Brain microvascular endothelial cell (primary cell): ENCODE measurements at places on chromosomes 2 and 18.

DNA sequence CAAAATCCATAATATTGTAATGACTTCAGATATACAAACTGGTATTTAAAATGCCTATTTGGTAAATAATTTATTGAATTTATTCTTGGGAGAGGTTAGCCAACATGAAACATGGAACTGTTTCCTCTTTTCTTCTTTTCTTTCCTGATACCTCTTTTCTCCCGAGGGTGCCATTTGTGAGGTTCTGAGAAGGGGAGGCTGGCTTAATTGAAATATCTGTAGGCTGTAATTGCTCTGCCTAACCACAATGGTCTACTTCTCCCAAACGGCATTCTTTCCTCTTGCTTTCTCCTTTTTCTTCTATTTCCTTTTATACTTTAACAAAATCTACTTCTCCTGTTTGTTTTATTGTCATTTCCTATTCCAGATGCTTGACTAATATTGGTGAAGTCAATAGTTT lies 114.9 kb downstream of the TCF4 start:
- no peak for DNase-seq

DNA sequence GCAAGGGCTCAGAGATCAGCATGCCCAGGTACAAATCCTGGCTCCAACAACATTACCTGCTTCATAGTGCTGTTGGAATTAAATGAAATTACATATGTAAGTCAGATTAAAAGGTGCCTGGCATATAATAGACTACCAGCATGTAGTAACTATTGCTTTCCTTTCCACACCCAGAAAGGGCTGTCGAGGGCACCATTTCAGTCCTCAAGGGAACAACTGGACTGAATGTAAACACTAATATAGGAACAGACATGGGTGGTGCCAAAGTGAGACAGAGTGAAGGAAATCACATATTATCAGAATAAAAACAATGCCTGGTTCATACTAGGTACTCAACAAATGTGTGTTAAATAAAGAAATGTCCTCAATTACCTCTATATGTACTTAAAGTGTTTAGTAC lies 43.3 kb downstream of the FAP start:
- DNase-seq: no peak

GRCh38 chr2:24360050-24360962 lies at the start of gene ITSN2:
Gene ITSN2 (minus strand): TSS chr2:24360536. CDS start chr2:24328082, 32,454 bp downstream.
- DNase-seq: peak; percentile 22

GRCh38 chr2:70943205-70943871 lies 7.6 kb downstream of the ATP6V1B1 start:
- DNase-seq: no peak

DNA sequence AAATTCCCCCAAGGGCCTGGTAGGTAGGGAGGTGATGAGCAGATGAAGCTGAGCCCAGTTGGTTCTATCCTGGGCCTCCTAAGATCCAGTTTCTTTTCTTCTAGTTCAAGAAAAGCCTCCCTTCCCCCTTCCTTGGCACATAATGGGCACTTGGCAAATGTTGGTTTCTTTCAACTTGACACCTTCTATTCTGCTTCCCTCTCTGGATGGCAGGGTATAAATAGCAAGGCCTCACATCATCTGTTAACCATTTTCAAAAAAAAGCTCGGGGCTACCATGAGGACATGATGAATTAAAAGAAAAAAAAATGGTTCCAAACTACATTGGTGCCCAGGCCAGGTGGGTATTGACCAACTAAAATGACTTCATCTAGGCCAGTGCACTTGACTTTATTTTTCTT lies 29.9 kb downstream of the CTAGE1 start:
- DNase-seq: no peak

- DNase-seq: no peak
These were observed 243.9 kb upstream of the ID2 start for GRCh38 chr2:8437949-8438400.

GRCh38 chr2:202005272-202005887 lies 28.3 kb upstream of the FZD7 start:
- no peak for DNase-seq

- no peak for DNase-seq
These were observed 30.4 kb downstream of the ODC1 start for GRCh38 chr2:10417551-10418335.

GRCh38 chr2:24683408-24683807 lies 109.8 kb downstream of the PTRHD1 start:
- no peak for DNase-seq

GRCh38 chr2:96105994-96106715 lies 10.2 kb downstream of the ADRA2B start:
- DNase-seq: no peak

- no peak for DNase-seq
These were observed 220.2 kb upstream of the SMAD7 start for GRCh38 chr18:49170925-49171505.

DNA sequence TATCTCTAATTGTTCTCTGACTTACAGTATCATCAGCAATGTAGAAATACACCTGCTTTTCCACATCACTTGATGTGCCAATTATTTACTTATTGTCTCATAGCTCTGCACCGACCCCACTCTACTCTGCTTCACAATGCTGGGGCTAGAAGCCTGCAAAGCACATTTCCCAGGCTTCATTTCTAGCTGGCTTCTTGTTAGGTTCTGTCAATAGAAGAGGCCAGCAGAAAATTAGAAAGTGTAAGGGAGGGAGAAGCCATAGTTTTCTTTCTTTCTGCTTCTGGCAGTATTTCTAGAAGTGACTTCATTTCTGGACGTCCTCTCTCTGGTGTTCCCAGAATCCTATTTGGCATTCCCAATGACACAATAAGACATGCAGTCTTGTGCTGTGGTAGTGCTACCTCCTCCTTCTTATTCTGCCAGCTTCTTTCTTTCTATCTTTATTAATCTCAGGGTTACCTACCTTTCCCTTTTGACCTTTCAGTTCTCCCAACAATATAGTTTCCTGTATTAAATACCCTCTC lies 12.5 kb upstream of the TANC1 start:
- no peak for DNase-seq

DNA sequence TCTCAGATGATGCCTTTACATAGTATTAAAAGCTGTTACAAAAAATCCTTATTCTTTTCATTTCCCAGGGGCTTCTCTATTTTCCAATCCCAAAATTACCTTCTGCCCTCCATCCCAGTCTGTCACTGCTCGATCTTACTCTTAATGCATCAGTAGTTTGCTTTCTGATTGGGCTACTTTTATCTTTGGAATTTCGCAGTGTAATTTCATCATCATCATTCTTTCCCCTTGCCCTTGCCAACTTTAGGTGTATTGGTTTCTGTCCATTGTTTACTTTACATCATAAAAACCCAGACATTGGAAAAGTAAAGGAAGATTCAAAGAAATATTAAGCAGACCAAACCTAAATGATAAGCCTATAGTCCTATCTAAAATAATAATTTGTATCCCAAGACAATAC lies 457.2 kb downstream of the PIK3C3 start:
- DNase-seq: no peak

- DNase-seq: no peak
These were observed 64.8 kb upstream of the STK39 start for GRCh38 chr2:168312036-168312822.

DNA sequence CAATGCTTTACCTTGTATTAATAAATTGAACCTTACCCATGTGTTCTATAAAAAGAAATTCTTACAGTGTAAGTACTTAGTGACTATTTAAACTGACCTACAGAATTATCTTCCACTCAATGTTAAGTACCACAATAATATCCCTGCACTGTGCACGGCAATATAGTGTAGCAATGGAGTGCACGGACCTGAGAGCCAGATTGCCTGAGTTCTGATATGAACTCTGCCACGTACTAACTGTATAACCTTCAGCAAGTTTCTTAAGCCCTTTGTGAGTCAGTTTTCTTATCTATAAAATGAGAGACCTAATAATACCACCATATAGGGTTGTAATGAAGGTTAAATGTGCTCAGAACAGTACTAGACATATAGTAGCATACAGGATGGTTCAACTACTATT lies 66.2 kb downstream of the GPR39 start:
- no peak for DNase-seq

DNA sequence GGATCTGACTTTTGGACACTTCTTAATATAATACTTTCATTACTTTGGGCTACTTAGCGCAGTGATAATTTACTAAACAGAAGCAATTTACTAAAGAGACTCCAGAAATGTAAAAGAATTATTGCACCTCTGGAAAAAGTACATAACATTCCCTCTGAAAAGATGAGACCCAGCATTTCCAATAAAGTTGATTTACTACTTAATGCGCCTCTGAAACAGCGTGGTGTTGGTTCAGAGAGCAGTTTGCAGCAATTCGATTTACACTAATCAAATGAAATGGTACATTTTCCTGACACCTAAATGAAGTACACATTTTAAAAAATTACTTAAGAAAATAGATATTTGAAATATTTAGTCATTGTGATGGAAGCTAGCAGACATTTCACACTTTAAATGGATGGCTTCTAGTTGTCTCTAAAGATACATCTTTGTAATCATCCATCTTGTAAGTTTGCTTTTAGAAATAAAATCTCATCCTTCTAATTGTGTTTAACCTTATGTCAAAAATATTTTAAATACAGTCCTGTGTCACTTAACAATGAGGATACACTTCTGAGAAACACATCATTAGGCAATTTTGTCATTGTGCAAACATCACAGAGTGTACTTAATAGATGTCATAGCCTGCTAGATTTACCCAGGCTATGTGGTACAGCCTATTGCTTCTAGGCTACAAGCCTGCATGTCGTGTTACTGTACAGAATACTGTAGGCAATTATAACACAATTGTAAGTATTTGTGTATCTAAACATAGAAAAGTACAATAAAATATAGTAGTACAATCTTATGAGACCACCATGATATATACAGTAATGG lies 284.6 kb upstream of the UBE2E3 start:
- DNase-seq: no peak

GRCh38 chr2:155256803-155257202 lies 558.3 kb downstream of the KCNJ3 start:
- DNase-seq: no peak

DNA sequence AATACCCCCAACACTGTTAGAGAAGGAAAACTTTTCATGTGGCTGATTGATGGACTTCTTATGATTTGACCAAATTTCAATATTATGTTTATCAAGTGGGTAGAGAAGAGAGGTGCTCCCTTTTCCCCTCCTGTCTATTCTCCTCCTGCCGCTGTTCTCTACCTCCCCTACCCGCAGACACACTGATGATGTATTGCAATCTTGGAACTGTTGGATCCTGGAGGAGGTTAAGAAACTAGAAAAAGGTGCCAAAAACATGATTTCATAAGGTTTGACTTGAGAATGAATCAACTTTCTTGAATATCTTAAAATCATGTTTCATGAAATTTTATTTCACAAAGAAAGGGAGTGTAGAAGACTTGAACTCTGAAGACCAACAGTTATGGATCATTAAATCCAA lies 125.8 kb downstream of the MEIS1 start:
- no peak for DNase-seq

GRCh38 chr2:222969491-222969890 lies 82.5 kb upstream of the KCNE4 start:
- DNase-seq: peak; percentile 51

DNA sequence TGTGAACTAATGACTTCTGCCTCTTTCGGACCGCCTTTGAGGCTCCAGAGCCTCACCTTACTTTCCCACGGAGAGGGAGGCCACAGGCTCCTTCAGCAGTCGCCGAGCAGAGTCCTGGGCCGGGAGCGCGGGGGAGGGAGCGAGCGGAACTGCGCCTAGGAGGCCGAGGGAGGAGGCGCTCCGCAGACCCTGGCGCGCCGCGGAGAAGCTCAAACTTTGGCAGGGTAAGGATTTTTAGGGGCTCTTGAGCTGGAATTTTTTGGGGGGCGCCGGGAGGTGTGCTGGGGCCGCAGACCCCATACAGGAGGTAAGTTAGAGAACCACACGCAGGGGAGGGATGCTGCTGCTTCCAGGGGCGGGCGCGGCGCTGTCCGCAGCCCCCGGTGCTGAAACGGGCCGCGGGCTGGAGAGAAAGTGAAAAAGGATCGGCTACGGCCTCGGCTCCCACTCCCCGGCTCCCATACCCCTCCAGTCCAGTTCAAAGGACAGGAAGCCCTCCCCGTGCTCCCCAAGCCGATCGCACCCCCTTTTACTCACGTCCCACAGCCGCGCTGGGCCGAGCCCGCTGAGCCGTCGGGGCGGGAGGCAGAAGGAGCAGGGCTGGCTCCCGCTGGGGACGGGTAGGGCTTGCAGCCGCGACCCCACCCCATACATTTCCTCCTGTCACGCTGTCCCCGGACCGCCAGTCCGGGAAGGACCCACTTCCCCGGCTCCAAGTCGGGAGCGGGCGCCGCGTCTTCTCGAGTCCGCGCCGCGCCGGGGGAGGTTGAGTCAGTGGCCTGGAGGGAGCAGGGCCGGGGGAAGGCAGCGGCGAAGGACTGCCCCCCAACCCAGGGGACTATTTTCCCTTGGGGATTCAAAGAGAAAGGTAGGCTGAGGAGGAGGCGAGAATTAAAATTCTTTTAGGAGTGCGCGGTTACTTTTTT lies at the start of gene CNGA3:
TSS of gene CNGA3 (plus strand) at position 146 of the 926 bp plus-strand sequence. CDS start 23,520 bp downstream, outside the sequence.
- no peak for DNase-seq

DNA sequence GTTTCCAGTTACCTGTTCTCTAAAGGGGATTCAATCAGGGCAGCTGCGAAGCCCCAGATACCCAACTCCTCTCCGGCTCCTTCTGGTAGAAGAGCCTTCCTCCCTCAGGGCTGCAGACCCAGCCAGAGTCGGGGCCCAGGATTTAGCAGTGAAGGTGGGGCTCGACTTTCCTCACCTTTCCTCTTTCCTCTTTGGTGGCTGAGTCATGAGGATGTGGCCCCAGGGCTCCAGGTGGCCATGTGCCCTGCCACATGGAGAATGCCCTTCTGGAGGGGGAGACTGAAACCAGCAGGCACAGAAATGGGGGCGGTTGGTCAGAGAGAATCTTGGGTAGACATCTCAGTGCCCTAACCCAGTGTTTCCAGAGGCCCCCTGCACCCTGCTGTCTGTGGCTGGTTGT lies 402.6 kb downstream of the NBAS start:
- DNase-seq: no peak

DNA sequence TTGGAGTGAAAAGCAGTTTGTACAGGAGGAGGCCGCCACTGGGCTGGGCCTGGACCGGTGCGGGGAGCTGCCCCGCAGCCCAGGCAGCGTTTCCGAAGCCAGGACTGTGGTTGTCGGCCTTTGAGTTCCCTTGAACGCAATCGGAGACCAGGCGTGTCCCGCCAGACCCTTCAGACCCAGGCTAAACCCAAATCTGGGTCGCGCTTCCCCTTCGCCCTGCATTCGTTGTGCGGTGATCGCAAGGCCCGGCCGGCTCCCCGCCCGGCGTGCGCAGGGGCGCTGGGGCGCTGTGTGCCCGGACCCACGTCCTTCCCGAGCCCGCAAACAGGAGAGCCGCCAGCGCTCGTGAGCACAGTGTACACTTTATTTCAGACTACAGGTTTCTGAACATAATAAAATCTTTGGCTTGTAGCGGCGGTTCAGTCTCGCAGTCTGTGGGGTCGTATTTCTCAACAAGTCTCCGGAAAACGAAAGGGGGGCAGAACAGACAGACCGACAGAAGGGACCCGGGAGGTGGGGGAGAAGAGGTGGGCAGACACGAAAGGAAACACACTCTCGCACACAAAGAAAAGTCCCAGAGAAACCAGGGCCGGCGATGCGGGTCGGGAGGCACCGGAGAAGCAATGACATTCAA lies 5.5 kb downstream of the EN1 start:
- no peak for DNase-seq
